T-helper 17 cell (primary cell): ENCODE measurements at places on chromosomes 12 and 14.

- no peak for DNase-seq
Observed at GRCh38 chr14:85295318-85295717, 234.6 kb upstream of the FLRT2 start.

GRCh38 chr14:39025250-39025809 lies 77.7 kb downstream of the SEC23A start:
- no peak for DNase-seq

- no peak for DNase-seq
Observed at GRCh38 chr12:52575256-52575655, 1.6 kb upstream of the KRT74 start.

DNA sequence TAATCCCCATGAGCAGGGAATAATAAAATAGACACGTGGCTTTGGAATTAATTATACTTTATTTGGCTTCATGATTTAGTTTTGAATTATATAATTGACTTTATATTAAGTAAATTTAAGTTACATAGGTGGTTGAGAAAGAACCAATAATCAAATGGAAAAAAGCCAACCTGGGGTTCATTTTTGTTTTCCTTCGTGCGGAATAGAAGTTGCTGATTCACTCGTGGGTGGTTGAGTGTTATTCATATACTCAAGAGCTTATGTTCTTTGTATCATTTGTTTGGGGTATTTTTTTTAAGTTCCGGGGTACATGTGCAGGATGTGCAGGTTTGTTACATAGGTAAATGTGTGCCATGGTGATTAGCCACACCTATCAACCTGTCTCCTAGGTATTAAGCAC lies 58.0 kb downstream of the ZNF664 start:
- DNase-seq: no peak

DNA sequence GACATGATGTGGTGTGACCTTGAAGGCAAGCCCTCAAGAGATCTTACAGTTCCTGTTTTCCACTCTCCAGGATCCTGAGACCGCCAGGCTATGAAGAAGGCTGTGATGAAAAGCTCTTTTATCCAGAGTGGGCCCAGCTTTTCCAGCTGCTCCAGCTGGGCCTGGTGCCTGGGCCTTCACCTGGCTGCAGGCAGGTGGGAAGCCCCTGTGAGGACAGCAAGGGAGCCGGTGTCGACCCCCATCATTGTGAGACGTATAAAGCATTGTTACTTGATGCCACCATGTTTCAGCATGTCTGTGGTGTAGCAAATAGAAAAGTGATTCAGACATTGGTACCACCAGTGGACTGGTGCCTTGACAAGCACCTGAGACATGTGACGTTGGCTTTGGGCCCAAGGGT lies 190.2 kb downstream of the KIF26A start:
- DNase-seq: no peak

DNA sequence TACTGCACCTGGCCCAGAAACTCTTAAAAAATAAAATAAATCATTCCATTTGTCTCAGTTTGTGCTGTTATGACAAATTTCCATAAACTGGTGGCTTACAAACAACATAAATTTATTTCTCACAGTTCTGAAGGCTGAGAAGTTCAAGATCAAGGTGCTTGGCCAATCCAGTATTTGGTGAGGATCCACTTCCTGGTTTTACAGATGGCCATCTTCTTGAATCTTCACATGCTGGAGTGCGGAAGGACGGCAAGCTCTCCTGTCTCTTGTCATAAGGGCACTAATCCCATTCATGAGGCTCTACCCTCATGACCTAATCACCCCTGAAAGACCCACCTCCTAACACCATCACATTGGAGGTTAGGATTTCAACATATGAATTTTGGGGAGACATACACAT lies 29.9 kb upstream of the MYBPC1 start:
- DNase-seq: no peak

GRCh38 chr12:57242691-57243454 lies 8.1 kb downstream of the STAC3 start:
- peak; percentile 49 for DNase-seq

DNA sequence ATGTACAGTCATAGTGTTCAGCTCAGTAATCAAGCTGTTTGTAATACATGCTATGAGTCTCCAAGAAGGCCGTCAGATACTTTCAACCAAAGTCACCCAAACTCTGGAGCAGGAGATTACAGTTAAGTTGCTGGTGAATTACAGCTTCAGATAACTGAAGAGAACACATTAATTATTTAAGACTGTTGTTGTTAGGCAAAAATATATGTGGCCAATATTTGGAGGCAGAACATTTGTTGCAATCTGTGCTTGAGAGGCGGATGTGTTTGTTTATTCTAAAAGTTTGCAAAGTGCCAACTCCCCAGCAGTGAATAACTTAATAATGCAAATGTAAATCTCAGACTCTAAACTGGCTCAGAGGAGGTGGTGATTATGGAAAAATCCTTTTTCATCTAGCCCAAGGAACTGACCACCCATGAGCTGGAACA lies 300.7 kb upstream of the TBX3 start:
- DNase-seq: no peak

- no peak for DNase-seq
Observed at GRCh38 chr12:94284046-94284445, 135.7 kb downstream of the PLXNC1 start.

DNA sequence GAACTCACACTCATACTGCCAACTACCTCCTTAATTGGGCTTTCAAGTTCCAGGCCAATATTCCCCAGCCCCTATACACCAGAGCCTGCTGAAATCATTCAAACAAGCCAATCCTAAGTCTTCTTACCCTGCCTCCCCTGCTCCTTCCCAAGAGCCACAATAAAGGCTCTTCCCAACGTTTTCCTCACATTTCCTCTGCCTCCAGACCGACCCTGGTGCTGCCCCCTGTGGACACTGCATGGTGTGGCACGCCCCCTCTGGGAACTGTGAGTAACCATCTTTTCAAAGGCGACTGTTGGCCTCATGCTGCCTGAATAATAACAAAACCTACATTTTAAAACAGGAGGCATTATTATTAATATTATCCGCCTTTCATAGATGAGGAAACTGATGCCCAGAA lies 111.6 kb upstream of the NOS1 start:
- no peak for DNase-seq

GRCh38 chr12:94679554-94680195 lies 29.3 kb upstream of the TMCC3 start:
- no peak for DNase-seq

GRCh38 chr14:91420686-91421085 lies 3.1 kb upstream of the CCDC88C start:
- no peak for DNase-seq

GRCh38 chr14:68011406-68012028 lies 191.9 kb downstream of the RAD51B start:
- DNase-seq: no peak

- no peak for DNase-seq
Observed at GRCh38 chr12:23770202-23770938, 179.1 kb downstream of the SOX5 start.

GRCh38 chr12:110280392-110280778 lies 662 bp upstream of the ATP2A2 start:
- DNase-seq: peak; percentile 42

DNA sequence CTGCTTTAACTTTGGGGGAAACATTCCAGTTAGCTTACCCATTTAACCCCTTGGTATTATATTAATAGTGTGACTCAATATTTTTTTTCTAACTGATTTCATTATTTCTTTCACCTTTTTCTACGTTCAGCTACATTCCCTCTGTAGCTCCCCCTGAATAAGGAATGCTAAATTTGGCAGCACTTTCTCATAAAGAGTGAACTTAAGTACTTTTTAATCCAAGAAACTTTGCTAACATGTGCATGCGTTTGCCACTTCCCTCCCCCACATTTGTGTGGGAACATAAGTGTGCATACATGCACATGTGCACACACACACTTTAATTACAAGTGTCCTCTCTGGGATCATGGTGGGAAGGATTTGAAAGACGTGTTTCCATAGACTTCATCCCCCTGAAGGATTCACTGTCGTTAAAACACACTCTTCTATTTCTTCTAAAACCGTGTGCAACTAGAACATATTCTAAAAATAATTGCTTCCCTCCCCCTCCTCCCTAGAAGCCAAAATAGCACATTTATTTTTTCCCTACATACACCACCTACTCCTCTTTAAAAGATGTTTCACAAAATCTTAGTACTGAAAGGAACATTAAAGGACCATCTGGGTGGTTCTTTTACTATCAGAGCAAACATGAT lies 142.6 kb downstream of the PPM1H start:
- DNase-seq: no peak

DNA sequence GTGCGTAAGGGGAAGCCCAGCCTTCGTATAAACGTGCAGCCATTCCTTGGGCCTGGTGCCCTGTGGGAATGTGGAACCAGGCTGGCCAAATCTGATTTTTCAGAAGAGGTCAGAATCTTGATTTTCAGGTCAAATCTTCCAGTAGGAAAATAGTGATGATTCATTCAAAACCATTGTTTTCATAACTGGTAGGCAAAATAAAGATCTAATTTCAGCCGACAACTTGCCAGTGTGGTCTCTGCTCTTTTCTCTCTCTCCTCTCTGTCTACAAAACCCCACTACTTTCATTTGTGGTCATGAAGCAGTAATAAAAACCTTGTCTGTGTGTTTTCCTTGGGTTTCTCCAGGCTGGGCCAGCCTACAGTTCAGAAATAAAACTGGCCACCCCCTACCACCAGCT lies 135.1 kb downstream of the RBM19 start:
- no peak for DNase-seq

DNA sequence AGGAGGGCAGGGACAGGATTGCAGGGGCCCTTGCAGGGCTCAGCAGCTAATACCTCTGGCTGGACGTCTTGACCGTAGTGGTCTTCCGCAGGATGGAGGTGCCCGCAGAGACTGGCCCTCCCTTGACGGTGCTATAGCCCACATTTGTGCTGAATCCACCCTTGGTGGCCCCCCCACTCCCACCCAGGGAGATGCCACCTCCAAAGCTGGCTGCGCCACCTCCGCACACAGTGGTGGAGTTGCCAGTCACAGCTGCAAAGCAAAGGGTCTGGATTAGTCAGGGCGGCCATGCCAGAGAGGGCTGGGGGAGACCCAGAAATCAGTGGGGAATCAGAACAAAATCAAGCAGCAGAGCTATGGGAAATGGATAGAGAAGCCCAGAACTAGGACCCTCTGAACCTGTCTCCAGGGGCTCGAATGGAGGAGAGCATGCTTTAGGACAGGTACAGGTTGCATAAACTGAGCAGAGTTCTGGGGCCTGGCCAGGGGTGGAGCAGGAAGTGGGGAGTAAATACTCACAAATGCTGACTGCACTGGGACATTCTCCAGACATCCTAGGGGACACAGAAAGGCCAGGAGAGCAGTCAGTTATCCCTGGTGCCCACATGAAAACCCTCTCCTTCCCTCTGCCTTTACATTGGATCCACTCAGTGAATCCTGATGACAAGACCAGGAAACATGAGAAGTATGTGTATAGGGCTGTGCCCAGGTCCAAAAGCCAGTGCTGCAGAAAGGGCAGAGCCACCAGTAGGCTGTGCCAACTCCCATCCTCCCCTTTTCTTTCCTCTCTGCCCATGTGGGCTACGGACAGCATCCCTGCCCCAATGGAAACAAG lies 8.1 kb upstream of the KRT4 start:
- no peak for DNase-seq

- no peak for DNase-seq
Observed at GRCh38 chr12:76948879-76949278, 70.1 kb upstream of the CSRP2 start.

GRCh38 chr12:3542911-3543310 lies 51.9 kb downstream of the PRMT8 start:
- no peak for DNase-seq

DNA sequence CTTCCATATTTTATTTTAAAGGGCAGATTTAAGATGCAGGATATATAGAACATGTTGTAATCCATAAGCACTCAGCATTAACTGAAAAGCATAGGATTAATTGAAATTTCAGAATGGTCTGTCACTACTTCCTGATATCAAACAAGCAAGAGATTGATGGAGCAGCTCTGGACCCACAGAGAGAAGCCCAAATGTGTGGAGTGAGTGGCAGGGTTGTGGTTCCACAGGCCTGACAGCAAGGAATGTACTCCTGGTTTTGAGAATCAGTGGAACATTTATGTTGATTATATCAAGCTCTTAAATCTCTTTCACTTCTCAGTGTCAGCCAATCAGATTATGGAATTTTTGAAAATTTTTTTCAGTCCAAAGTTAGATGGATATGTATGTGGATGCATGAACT lies 267.6 kb upstream of the PRICKLE1 start:
- no peak for DNase-seq

GRCh38 chr12:5176036-5176435 lies 132.4 kb downstream of the KCNA5 start:
- DNase-seq: no peak
